HCT116 (cell line): ENCODE measurements at places on chromosomes 5 and 9. TPM values are rescaled to one million over a fixed set of nuclear protein-coding genes. Genes with fewer than 3 reads are reported as not detected.

GRCh38 chr5:146624179-146624578 lies 108.2 kb upstream of the GPR151 start:
- no peak overlapping the region for H3K27ac ChIP-seq
- H3K36me3 ChIP-seq, result no peaks in the 10 kb centered on the region
- DNase-seq, result no peak
- H3K4me1 ChIP-seq, result no peaks in the 10 kb centered on the region
- no peak overlapping the region for H3K4me3 ChIP-seq
- no peaks in the 10 kb centered on the region; the same call in 1 of the 2 replicates for H3K27me3 ChIP-seq

GRCh38 chr5:89452081-89452480 lies 569.1 kb upstream of the MEF2C start:
- H3K4me3 ChIP-seq, result no peak overlapping the region
- H3K4me1 ChIP-seq, result no peaks in the 10 kb centered on the region; the same call in 1 of the 2 replicates
- no peak overlapping the region for H3K27ac ChIP-seq
- H3K36me3 ChIP-seq, result no peaks in the 10 kb centered on the region
- no peaks in the 10 kb centered on the region for H3K27me3 ChIP-seq
- no peak for DNase-seq

GRCh38 chr5:16585041-16585667 lies 31.6 kb downstream of the RETREG1 start:
- no peak overlapping the region for H3K4me3 ChIP-seq
- no peaks in the 10 kb centered on the region for H3K27me3 ChIP-seq
- no peaks in the 10 kb centered on the region for H3K4me1 ChIP-seq
- H3K27ac ChIP-seq, result no peak overlapping the region
- no peaks in the 10 kb centered on the region for H3K36me3 ChIP-seq

Gene PAIP1
- total RNA-seq, result 83.8 TPM

DNA sequence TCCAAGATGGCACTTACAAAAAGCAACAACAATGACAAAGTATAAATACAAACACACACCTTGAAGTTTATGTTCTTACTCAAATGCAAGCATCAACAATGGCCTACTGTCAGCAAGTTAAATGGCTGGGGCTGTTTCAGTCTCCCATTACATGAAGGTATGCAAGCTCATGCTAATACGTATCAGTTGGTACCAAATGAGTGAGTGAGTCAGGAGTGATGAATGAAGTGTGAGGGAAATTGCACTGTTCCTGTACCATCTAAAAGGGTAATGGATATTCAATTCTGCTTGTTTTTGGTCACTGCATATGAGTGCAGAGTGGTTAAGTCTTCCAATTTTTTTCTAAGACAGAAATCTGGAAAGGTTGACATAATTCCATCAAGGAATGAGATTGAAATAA lies 964.9 kb downstream of the MAT2B start:
- H3K27ac ChIP-seq, result no peak overlapping the region
- DNase-seq, result no peak
- H3K27me3 ChIP-seq, result no peaks in the 10 kb centered on the region
- no peak overlapping the region for H3K4me3 ChIP-seq

DNA sequence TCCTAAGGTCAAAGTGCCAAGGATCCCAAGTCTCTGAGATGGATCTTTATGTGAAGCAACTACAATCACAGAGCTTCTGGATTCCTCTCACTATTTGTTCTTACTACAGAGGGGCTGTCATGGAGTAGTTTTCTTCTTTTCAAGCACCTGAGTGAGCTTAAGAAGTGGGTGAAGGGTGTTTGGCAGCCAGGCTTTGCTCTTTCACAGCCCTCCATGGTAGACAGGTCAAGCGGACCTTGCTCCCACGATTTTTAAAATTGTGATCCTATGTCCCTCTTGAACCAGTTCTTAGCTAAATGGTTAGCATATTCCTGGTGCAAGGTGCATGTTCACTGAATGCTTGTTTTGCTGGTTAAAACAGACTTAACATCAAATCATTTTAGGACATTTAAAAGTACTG lies 332.2 kb downstream of the GADD45G start:
- no peak overlapping the region for H3K4me3 ChIP-seq
- no peaks in the 10 kb centered on the region for H3K36me3 ChIP-seq
- H3K4me1 ChIP-seq, result no peaks in the 10 kb centered on the region
- peaks cover 73% of the 10 kb centered on the region for H3K27me3 ChIP-seq
- DNase-seq, result no peak
- no peak overlapping the region for H3K27ac ChIP-seq

DNA sequence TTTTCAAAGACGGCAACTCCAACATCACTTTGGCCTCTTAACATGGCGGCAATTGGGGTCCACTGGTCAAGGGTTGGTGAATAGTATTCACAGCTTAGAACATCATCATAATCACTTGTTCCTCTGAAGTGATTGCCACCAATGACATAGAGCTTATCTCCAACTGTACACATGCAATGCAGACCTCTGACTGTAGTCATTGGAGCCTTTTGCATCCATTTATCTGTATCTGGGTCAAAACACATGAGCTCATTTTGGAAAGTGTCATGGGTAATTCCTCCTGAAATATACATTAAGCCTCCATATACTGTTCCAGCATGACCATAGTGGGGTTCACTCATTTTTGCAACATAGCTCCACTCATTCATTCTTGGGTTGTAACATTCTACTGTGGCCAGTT lies 2.0 kb downstream of the KLHL9 start:
- DNase-seq, result no peak
- no peaks in the 10 kb centered on the region for H3K27me3 ChIP-seq
- no peak overlapping the region for H3K27ac ChIP-seq

DNA sequence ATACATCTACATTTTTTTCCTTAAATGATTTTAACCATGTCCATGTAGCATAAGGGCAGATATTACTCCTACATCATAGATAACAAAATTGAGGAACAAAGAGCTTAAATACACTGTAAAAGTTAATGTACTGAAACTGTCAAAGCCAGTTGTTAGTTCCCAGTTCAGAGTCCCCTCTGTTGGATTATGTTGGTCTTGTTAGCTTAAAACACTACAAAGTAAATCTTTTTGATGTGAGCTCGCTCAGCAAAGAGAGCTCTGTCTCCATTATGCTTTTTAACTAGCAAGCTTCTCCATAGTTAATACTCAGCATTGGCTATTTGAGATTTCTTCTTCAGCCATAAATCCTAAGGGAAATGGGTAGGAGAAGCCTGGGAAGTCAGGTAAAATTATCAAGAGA lies 149.1 kb downstream of the ADAMTS6 start:
- no peaks in the 10 kb centered on the region for H3K4me1 ChIP-seq
- DNase-seq, result no peak
- H3K36me3 ChIP-seq, result no peaks in the 10 kb centered on the region

DNA sequence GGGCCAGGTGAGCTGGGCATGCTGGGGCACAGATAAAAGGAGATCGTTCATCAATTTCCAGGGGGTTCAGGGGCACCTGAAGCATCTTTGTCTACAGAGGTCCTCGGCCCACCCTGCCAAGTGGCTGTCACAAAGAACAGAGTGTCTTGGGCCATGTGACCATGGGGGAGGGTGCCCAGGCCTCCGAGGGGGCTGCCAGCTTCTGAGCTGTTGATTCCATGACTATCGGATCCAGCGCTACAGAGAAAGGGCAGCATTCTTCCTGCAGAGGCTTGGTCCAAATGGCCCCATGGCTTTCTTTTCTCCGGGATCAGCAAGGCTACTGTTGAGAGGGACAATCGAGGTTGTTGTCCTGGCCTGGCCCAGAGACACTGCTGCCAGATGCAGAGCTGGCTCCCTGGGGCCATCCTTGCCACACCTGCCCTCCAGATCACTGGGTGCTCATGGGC lies 289.2 kb downstream of the ZSWIM6 start:
- H3K4me1 ChIP-seq, result no peaks in the 10 kb centered on the region
- H3K36me3 ChIP-seq, result no peaks in the 10 kb centered on the region
- no peak for DNase-seq
- no peaks in the 10 kb centered on the region for H3K27me3 ChIP-seq
- no peak overlapping the region for H3K4me3 ChIP-seq
- no peak overlapping the region for H3K27ac ChIP-seq

DNA sequence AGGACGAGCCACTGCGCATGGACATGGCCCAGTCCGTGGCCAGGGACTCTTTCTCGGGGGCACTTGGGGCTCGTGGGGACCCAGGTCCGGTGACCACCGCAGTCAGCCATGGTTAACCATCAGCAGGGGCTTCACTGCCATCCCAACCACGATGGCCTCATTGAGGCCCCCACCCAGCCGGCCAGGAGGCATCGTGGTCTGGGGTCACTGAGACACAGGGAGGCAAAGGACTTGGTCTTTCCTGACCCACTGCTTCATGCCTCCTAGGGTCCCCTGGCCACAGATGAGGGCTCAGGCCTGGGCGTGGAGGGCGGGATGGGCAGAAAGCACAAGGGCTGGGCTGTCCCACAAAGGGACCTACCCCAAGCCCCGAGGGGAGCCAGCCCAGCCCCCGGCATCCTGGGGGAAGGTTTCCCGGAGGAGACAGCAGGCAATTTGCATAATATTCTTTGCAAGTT lies 6.6 kb downstream of the NACC2 start:
- H3K27ac ChIP-seq, result no peak overlapping the region
- no peaks in the 10 kb centered on the region for H3K27me3 ChIP-seq
- no peak overlapping the region for H3K4me3 ChIP-seq
- H3K36me3 ChIP-seq, result 0 out of 2 replicates have a peak, but pooled peaks cover 7% of the 10 kb centered on the region
- DNase-seq, result no peak

Gene HAVCR2
- 0.07 TPM for total RNA-seq

DNA sequence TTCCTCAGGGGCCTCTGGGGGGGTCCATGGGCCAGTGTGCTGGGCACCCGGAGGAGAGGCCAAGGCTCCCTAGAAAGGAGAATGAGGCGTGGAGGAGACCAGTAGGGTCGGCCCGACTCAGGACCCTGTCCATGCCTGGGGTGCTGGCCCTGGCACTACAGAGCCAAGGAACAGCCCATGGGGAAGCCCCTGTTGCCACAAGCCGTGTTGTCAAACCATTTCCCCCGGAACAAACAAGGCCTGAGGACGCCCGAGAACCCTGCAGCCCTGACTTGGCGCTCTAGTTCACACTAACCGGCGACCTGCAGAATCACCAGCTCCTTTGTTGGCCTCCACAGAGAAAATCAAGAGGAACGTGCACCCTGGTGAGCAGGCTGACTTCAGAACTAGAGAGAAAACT lies 41.6 kb upstream of the SLC12A7 start:
- H3K36me3 ChIP-seq, result no peaks in the 10 kb centered on the region
- no peak overlapping the region for H3K27ac ChIP-seq
- H3K4me3 ChIP-seq, result no peak overlapping the region
- no peaks in the 10 kb centered on the region for H3K27me3 ChIP-seq
- DNase-seq, result no peak
- H3K4me1 ChIP-seq, result no peaks in the 10 kb centered on the region; the same call in 1 of the 2 replicates

DNA sequence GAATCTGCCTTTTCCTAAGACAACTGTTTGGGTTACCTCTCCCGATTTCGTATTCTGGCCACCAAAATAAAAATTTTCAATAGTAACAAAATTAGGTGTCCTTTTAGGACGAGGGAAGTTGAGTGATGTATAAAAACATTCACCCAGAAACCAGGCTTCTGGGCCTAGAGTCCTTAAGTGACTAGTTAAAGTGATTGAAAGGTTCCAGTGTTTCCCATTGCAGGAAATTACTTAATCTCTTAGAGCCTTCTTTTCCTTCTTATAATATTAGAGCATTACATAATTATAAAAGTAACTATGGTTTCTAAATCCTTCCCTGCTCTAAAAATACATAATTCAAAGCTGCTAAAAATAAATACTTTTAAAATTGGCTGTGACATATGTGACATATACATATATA lies 7.3 kb downstream of the MCIDAS start:
- H3K27me3 ChIP-seq, result no peaks in the 10 kb centered on the region
- H3K4me1 ChIP-seq, result peaks cover 15% of the 10 kb centered on the region
- H3K27ac ChIP-seq, result no peak overlapping the region
- DNase-seq, result no peak

DNA sequence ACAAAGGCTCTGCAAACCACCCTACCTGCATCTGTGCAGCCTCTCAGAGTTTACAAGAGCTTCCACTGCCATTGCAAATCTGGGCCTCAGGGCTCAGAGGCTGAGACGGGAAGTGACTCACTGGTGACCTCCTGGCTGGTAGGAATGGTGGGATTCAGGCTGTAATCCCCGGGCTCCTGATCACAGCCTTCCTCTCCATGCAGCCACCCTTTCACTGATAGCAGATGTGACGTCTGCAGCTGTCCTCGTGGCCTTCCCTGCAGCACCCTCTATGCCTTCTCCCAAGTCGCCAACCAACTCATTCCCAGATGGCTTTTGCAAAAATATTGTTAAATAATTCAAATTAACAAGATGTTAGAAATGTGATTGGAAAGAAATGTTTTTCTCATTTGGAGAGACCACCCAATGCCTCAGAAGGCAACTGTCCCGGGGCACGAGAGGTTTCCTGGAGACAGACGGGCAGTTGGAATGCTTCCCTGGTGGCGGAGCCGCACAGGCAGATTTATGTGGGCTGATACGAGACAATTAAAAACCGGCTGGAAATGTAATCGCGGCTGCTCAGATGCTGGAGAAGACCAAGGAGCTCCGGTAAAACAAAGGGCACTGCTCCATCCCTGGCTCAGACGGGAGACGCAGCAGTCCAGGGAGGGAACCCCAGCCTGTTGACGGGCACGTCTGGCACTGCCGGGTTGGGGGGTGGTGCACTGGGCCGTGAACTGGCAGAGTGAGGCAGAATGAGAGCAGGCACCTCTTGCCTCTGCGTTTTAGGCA lies 34.4 kb upstream of the SLC25A51 start:
- H3K4me1 ChIP-seq, result peaks cover 46% of the 10 kb centered on the region
- DNase-seq, result no peak
- no peaks in the 10 kb centered on the region for H3K27me3 ChIP-seq
- peak overlapping the region; percentile 32 for H3K27ac ChIP-seq
- H3K36me3 ChIP-seq, result no peaks in the 10 kb centered on the region
- no peak overlapping the region for H3K4me3 ChIP-seq

GRCh38 chr5:14183187-14183939 lies 40.2 kb downstream of the TRIO start:
- H3K4me3 ChIP-seq, result no peak overlapping the region
- DNase-seq, result no peak
- H3K4me1 ChIP-seq, result peaks cover 56% of the 10 kb centered on the region

DNA sequence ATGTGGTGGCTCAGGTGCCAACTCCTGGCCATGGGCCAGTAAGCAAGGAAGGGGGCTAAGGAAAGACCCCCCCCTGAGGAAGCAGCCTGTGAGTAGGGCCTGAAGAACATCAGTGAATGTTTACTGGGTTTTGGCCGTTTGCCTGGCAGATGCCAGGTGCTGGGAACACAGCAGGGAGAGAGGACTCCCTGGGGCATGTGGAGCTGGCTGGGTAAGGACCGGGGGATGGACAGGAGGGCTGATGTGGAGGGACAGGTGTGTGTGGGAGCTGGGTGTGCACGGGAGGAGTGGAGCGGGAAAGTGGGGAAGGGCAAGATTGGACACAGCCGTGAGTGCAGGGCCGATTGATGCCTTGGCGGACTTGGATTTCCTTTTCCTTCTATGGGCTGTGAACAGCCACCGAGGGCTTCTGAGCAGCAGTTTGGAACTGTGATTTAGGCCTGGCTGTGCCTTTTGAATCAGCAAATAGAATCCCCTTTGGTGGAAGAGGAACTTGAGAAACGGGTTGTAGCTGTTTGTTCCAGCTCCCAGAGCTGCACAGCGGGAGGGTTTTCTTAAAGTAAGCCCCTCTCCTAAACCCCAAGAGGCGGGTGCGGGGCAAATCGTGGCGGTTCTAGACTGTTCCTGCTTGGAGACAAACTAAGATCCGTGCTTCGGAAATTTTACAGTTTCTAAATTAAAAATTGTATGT lies 3.1 kb downstream of the HMCN2 start:
- no peak overlapping the region for H3K27ac ChIP-seq
- H3K4me1 ChIP-seq, result peaks cover 7% of the 10 kb centered on the region
- H3K36me3 ChIP-seq, result no peaks in the 10 kb centered on the region
- H3K4me3 ChIP-seq, result no peak overlapping the region
- H3K27me3 ChIP-seq, result peaks cover 4% of the 10 kb centered on the region; the same call in 1 of the 2 replicates

Gene CFAP90
- total RNA-seq, result not detected

GRCh38 chr5:150152636-150153462 lies 2.8 kb downstream of the PDGFRB start:
- H3K27ac ChIP-seq, result no peak overlapping the region
- H3K36me3 ChIP-seq, result no peaks in the 10 kb centered on the region
- H3K4me1 ChIP-seq, result no peaks in the 10 kb centered on the region; the same call in 1 of the 2 replicates
- no peak for DNase-seq
- H3K4me3 ChIP-seq, result no peak overlapping the region

Gene ARHGEF37
- 7.0 TPM for total RNA-seq
